Left ventricle myocardium inferior (tissue), 1 donor: ENCODE measurements at places on chromosomes 3 and 15. TPM values are rescaled to one million over a fixed set of nuclear protein-coding genes. Genes with fewer than 3 reads are reported as not detected.

DNA sequence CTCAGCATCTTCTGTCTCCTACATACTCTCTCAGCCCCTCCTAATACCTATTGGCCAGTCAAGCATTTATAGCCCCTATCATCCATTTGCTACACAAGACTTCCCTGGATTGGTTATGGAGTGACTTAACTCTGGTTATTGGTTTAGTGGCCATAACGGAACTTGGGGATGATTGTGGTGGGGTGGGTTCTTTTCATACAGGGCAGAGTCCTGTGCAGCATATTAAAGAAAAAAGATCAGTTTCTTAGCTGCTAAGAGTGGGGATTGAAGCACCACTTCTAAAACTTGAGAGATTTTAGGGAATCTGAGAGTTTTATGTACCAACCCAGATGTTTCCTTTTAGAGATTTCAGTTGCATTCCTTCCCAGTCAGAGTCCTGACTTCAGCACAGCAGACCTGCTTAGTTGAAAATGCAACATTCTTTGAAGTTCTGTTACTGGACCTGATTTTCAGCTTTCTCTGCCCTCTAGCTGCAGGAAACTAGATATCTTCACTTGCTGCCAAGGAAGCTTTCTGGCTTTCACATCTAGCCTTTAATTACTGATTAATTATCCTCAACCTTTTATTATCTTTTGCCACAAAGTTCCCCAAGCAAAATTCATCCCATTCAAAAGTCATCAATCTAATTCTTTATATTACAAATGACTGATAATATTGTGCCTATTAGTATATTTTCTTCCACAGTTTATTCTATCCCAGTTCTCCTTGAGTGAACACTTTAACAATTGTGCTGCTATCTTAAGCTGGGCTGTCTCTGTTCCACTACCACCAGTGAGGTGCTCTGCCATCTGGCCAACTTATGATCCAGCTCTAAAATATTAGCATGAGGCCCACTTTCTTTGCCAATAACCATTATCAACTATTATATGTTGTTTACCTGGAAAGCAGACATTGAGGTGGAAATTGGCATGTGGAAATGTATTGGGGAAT, 906.0 kb upstream of the ALCAM start:
- H3K4me1 ChIP-seq: peaks cover 17% of the 10 kb centered on the region
- DNase-seq: no peak
- no peak overlapping the region for H3K4me3 ChIP-seq
- peak overlapping the region; percentile 21 for H3K27ac ChIP-seq
- H3K36me3 ChIP-seq: no peaks in the 10 kb centered on the region

MYLK gene
- total RNA-seq: 11.1 TPM

GRAMD1C gene
- 2.0 TPM for total RNA-seq

DNA sequence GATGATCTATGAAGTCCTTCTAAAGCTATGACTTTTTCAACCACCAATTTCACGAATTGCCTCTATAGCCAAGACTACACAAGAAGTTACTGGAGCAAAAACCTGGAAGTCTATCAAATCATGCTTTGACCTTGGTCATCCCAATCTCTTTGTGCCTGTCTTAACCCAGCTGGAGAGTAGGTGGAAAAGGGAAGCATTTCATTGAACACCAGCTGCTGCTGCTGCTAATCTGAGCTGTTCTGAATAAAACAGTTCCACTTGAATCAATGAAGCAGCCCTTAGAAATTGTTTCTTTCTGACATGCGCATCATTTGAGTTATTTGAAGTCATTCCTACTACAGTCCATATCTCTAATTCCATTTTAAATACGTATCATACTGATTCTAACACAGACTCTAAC, 7.3 kb upstream of the UBE3A start:
- no peak overlapping the region for H3K4me3 ChIP-seq
- no peak overlapping the region for H3K27ac ChIP-seq
- H3K36me3 ChIP-seq: no peaks in the 10 kb centered on the region
- H3K27me3 ChIP-seq: no peaks in the 10 kb centered on the region
- no peaks in the 10 kb centered on the region for H3K4me1 ChIP-seq

LINGO1 gene
- total RNA-seq: 0.96 TPM

DNA sequence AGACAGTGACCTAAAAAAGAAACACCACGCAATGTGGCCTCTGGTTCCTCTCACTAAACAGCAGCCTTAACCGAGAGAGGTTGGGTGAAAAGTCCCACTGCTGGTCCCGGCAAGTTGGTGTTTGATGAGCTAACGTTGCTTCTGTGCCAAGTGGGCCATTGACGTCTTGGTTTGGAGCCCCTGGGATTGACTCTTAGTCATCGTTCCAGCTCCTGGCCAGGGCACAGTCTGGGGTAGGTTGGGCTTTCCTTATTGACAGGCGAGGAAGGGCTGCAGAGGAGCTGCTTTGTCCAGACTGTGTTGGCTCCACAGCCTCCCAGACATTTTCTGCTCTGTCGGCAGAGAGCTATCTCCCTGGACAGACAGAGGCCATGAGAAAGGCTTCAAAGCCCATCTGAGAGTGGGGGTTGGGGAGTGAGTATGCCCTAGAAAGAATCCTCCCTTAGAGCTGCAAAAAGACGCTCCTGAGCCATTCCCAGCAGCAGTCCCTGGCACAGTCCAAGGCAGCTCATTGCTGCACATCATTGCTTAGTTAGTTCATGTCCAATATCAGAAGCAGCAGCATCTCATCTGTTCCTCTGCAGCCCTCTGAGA, 28.6 kb upstream of the C3orf80 start:
- no peaks in the 10 kb centered on the region for H3K4me1 ChIP-seq
- no peak overlapping the region for H3K4me3 ChIP-seq
- H3K27ac ChIP-seq: no peak overlapping the region
- H3K36me3 ChIP-seq: no peaks in the 10 kb centered on the region
- DNase-seq: peak; percentile 27
